Frontal cortex (tissue), 4 donors: ENCODE measurements at places on chromosomes 16 and 17. TPM values are rescaled to one million over a fixed set of nuclear protein-coding genes. Genes with fewer than 3 reads are reported as not detected.

TSEN54 gene
- 11.4 TPM for total RNA-seq

TAT gene
- not detected for total RNA-seq

SLC52A1 gene
- not detected for total RNA-seq

ASGR2 gene
- total RNA-seq: not detected

SDR42E1 gene
- total RNA-seq: 0.41 TPM

MTHFSD gene
- 11.8 TPM for total RNA-seq

CHST5 gene
- 0.41 TPM for total RNA-seq

CCL2 gene
- 1.2 TPM for total RNA-seq

TMEM98 gene
- total RNA-seq: 37.9 TPM

CSH2 gene
- total RNA-seq: not detected

KCNJ18 gene
- total RNA-seq: not detected

DNA sequence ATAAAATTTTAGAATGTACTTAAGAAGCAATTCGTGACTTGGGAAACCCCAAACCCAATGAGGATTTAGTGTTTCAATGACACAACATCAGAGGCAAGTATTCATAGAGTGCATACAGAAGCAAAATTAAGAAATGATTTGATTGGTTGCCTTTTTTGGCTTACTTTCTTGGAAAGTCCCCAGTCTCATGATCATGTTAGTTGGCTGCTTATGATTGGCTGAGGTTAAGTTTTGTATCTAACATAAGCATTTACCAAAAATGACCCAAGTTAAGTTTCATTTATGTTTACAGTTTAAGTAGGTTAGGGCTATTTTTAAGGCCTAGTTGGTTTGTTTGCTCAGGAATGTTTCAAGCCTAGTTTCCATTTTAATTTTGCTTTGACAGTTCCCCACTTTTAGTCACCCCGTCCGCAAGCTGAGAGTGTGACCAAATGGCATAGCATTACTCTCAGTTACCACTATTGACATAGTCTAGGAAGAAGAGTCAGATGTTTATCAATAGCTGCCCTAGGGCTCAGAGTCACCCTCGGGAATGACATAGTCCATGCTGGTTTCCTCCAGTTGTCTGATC, 36.2 kb downstream of the DGKE start:
- no peak for DNase-seq

DNA sequence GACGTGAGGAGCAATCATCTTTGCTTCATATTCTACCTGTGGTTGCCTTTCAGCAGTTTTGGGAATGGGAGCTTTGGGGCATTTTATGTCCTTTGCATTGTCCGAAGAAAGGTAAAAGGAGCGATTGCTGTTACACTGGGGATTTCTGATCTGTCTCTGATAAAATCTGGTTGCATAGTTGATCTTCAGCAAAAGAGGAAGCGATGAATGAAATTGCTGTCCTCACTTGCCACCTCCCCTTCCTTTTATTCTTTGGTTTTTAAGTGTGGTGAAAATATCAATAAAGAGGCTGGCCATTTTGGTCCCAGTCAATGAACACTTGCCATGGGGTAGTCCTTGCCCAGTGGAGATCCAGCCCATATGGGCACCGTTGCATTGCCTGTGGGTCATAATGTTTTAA, 236.8 kb downstream of the MSI2 start:
- DNase-seq: no peak

DNA sequence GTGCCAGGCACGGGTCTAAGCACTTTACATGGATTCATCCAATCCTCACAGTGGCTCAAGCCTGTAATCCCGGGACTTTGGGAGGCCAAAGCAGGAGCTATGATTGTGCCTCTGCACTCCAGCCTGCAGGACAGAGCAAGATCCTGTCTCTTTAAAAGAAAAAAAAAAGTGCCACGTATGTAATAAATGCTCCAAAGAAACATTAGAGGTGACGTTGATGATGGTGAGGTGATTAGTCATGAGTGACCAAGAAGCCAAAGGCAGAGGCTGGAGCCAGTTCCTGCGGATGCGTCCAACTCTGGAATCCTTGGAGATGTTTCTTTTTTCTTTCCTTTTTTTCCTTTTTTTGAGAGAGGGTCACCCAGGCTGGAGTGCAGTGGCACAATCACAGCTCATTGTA, 59.4 kb upstream of the SIAH1 start:
- no peak for DNase-seq

DNA sequence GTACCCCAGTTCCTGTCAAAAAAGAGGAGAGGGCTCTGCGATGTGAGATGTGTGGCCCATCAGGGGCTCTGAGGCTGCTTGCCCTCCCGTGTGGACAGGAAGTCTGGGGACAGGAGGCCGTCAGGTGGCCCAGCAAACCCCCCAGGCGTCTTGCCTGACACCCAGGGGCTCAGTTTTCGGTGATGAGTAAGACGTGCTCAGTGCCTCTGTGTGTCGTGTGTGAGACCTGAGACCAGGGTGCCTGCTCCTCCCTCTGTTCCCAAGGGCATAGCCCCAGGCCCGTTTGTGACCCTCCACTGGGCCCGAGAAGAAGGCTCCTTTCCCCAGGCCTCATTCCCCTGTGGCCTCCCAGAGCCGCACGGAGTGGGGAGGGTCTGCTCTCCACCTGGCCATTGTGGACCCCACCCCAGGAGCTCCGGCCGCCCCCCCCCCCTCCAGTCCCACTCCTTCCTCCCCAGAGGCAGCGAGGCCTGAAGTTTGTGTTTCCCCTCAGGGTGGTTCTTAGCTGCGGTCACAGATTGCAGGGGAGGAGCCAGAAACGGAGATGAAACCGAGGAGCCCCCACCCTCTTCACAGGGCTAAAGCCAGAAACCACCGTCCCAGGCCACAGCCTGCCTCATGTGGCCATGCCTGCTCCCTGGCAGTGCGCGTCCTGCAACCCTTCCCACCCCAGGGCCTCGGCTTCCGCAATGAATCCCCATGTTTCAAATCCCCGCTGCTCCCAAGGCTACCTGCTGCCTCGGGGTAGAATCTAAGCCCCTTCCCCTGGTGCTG, 4.9 kb upstream of the ACTG1 start:
- no peak for DNase-seq

DNA sequence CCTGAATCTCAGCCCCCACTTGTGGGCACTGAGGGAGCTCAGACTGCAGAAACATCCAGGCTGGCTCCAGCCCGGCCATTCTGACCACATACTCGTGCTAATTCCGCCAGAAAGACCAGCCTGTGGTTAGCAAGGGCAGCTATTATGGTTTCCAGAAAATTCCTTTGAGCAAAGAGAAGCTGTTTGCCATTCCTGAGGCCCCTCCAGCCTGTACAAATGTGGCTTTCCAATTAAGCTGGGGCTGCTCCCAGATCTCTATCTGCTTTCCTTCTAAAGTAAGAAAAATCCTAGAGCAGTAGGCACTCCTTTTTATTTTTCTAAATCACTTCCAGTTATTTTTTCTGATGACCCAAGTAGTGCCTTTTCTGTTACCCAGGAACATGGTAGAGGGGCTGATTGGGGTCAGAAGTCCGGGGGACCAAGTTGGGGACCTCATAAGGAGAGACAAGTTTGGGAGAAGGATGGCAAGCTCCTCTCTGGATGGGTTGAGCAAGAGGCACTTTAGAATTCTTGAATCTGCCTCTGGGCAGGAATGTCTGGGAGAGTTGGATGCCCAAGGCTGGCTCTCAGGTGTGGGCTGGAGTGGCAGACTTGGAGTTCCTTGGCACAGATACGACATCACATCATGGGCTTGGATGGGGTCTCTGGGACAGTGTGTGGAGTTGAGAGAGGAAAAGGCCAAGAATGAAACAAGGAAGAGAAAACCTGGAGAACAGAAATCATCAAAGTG, 83.3 kb upstream of the TNRC6C start:
- DNase-seq: no peak

DNA sequence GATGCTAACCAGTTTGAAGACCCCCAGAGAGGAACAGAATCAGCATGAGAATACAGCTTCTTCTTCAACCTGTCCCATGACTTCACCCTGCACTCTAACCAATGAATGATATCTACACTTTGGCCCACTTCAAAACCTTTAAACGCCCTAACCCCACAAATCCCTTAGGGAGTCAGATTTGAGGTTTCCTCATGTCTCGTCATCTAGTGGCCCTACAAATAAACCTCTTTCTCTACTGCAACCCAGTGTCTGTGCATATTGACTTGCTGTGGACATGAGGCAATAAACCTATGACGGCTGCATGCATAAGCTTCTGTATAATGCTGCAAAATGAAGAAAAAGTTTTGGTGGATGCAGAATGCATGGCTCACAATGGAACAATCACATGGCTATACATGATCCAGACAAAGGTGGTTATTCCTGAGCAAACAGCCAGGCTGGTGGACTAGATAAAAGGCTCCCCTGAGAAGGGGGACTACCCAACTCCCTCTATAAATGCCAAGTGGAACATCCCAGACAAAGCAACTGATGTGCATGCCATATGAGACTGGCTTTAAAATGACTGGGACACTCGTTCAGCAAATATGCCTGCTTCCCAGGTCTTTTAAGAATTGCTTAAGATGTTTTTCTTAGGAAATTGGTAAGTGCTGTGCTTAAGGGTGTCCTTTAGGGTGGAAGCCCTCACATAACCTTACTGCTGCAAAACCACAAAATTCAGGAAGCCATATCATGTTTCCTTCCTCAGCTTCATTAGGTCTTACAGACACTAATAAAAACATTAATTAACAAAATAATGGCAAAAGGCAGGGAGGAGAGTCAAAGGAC, 12.2 kb downstream of the N4BP1 start:
- no peak for DNase-seq

DNA sequence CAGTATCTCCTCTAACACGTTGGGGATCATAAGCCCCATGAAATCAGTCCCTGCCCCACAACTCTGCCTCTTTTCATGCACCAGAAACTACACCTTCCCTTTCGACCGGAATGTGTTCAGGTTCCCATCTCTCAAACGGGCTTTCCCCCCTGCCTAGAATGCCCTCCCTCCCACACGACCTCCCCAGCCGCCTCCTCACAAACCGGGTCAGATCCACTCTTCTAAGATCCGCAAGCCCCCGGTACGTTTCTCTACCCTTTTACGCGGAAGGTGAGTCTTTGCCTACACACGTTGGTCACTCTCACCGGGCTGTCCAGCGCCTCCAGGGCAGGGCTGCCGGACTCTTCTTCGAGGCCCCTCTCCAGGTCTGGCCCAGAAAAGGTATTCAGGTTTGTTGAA, 708 bp downstream of the DHX33 start:
- no peak for DNase-seq

- DNase-seq: peak; percentile 88
These were observed 490 bp downstream of the GID4 start for GRCh38 chr17:18039535-18040260.

GRCh38 chr16:28502290-28502689, 4.3 kb downstream of the IL27 start:
- no peak for DNase-seq

- DNase-seq: no peak
These were observed 3.9 kb downstream of the TSPOAP1 start for GRCh38 chr17:58324409-58325288.

- no peak for DNase-seq
These were observed 27.0 kb downstream of the BMERB1 start for GRCh38 chr16:15461376-15461775.

GRCh38 chr17:39765175-39765574, 27.4 kb downstream of the GRB7 start:
- DNase-seq: no peak

GRCh38 chr16:69141936-69142335, 9.5 kb downstream of the UTP4 start:
- no peak for DNase-seq

- DNase-seq: no peak
These were observed 63.3 kb upstream of the IRX5 start for GRCh38 chr16:54867302-54867832.

DNA sequence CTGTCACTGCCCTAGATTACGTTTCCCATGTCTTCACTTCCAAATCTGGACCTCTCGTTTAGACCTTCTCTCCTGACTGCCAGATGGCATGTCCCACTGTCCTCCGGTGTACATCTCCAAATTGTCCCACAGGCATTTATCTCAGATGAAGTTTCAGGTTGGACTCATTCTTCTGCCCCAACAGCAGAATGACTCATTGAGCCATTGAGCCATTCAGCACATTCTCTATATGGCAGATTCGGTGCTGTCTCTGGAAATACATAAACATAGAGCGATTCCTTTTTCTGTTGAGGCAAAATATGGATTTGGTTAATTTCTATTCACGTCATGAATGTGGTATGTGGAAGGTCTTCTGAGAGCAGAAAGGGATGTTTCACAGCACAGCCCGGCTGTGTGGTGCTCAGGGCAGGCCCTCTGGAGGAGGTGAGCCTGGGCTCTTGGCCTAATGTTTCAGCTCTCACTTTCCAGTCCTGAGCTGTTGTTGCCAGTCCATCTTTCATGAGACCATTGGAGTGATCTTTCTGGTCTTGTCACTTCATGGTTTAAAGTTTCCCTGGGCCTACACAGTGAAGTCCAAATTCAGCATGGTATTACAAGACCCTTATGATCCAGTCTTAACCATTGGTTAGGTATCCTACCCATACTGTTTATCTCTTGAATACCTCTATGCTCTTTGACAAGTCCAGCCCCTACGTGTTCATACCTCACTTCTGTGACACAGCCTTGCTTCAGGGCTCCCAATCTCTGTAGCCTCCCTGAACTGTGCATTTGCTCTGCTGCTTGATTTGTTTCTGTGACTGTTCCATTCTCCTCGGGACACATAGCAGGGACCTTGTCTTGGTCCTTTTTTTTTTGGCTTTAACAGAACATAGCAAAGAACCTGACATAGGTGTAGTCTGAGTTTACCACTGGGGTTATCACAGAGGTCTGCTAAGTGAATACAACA, 15.9 kb downstream of the HAPSTR1 start:
- no peak for DNase-seq

- no peak for DNase-seq
These were observed 238.4 kb downstream of the SHISA9 start for GRCh38 chr16:13139661-13140241.

GRCh38 chr17:11493936-11494335, 104.3 kb upstream of the DNAH9 start:
- no peak for DNase-seq

DNA sequence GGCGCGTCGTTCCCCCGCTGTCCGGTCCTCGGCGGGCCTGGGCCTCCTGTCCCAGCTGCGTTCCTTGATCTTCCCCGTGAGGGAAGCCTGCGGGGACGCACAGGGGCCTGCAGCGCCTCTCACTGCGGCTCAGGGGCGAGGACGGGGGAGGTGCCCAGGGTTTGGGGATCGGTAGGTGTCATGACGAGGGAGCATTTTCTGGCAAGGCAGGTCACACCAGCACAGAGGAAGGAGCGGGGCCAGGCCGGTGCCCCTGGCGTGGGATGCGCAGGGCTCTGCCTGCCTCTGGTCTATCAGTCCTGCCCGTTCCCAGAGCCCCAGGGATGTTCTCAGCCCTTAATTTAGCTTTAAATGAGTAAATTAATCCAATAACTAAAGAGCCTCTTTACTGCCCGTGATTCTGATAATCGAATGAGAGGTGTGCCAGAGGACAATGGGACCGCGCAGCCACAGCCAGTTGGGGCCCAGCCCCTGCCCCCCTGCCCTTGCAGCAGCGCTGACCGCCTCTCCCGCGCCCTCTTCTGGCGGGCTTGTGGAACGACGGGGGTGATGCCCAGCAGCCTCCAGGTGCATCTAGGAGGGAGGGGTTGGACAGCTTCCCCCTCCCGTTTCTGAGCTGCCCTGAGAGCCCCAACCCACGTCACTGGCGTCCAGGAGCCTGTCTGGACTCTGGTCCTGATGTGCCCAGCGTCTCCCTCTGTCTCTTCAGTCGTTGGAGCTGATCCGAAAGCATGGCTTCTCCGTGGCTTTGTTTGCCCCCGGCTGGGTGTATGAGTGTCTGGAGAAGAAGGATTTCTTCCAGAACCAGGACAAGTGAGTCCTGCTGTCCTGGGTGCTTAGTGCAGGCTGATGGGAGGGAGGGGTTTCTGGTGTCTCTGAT, 7.9 kb downstream of the ENGASE start:
- DNase-seq: peak; percentile 74
